ENCODE measurements at places on chromosomes 11 and 22.

- DNase-seq = no peak
These were observed 6.4 kb upstream of the CCDC88B start for GRCh38 chr11:64333556-64333955.

DNA sequence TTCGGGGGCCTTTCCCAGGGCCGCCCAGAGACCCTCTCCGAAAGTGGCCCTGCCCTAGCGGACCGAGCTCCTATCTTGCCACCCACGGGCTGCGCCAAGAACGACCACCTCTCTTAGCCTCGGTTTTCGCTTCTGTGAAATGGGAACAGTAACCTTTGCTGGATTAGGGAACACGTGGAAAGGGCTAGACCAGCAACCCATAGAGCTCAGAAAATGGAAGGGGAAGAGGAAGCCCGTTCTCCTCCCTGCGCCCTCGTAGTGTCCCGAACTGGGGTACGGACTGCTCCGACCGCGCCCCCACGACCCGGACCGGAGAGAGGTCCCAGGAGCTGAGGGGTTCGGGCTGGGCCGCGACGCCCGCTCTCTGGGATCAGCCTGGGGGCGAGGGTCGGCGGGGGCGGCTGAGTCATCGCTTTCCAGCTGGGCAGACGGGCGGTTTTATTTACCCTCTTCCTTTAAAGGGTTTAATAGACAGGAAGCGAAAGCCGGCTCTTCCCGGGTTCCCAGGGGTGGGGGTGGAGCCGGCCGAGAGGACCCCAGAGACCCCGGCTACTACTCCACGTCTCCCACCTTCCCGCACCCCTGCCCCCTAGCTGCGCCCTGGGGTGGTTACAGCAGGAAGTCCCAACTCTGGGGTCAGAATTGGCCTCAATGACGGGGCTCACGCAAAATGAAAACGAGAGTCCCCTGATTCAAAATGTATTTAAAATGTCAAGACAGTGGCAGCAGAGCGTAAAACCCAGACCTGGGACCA lies 907 bp upstream of the PHLDA2 start:
- no peak for DNase-seq

DNA sequence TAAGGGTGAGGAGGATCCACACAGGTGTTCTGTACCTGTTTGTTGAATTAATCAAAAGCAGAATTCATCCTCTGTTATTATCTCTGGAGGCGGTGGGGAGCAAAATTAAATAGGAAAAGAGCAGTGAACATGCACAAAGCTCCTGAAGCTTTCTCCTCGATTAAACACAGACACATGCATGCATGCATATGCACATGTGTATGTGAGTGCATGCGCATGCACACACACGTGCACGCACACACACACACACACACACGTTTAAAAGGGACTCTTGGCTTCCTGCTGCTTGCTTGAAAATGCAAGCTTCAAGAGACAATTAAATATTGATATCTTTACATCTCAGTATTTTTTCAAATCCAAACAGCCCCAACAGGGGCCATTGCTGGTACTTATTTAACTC lies 462.1 kb downstream of the BUD13 start:
- no peak for DNase-seq

- DNase-seq = peak; percentile 92
These were observed 5.0 kb downstream of the THY1 start for GRCh38 chr11:119417726-119418540.

GRCh38 chr11:134514354-134514951 lies 102.4 kb upstream of the B3GAT1 start:
- no peak for DNase-seq

DNA sequence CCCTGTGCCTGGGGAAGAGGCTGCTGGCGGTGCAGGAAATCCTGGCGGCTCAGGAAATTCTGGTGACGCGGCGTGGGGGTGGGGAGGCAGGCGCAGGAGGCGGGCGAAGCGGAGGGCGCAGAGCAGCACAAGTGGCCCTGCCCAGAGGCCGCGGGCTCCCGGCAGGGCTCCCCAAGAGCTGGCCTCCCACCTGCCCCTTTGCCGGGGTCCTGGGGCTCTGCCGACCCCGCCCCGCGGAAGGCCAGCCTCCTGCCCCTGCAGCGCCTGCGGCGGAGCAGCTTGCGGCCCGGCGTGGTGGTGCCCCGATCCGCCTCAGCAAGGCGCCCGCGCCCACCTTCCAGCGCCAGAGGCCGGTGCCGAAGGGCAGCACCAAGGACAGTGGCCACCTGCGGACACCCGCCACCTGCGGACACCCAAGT lies 100.2 kb upstream of the OR4C13 start:
- DNase-seq = no peak

GRCh38 chr11:104619751-104620150 lies 278.5 kb downstream of the CASP12 start:
- DNase-seq = no peak

DNA sequence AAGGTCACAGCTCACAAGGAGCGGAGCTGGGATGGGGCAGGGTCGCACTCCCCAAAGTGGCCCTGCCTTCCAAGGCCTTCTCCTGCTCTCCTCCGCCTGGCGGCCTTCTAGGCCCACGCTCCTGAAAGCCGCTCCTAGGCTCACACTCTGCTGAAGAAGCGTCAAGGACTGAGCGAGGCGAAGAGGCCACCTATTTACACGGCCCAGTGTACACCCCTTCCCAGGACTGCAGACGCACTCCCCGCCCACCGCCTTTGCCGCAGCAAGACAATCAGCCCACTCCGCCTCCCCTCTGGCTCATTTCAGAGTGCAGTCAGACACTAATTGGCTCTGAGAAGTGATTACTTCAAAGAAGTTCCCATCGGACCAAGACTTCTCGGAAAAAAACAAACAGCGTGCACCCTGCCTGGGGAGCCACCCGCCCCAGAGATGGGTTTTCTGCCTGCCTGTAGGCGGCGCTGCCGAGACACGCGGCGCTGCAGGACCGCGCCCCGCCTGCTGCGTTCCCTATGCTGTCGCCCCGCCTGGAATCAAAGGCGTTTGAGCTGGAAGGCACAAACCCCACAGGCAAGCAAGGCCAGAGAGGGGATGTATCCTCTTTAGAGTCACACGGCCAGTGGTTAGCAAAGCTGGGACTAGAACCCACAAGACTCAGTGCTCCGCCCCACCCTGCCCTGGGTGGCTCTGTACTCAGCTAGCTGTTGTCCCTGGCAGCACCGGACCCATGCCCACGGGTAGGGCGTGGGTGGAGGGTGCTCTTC lies 414.8 kb downstream of the BUD13 start:
- no peak for DNase-seq

- no peak for DNase-seq
These were observed 32.7 kb downstream of the GAB4 start for GRCh38 chr22:16975155-16975885.

DNA sequence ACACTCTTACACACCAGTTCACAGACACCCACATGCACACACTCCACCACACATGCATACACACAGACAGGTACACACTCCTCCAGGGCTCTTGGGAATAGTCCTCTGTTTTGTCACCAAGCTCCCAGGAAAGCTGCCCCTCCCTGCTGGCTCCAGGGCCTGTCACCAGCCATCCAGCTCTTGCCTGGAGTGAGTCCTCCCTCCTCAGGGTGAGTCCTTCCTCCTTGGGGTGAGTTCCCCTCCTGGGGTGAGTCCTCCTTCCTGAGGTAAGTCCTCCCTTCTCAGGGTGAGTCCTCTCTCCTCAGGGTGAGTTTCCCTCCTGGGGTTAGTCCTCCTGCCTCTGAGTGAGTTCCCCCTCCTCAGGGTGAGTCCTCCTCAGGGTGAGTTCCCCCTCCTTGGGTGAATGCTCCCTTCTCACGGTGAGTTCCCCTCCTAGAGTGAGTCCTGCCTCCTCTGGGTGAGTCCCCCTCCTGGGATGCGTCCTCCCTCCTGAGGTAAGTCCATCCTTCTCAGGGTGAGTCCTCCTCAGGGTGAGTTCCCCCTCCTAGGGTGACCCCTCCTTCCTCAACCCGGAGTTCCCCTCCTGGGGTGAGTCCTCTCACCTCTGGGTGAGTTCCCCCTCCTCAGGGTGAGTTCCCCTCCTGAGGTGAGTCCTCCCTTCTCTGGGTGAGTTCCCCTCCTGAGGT lies 100.6 kb upstream of the FGF3 start:
- DNase-seq = no peak

DNA sequence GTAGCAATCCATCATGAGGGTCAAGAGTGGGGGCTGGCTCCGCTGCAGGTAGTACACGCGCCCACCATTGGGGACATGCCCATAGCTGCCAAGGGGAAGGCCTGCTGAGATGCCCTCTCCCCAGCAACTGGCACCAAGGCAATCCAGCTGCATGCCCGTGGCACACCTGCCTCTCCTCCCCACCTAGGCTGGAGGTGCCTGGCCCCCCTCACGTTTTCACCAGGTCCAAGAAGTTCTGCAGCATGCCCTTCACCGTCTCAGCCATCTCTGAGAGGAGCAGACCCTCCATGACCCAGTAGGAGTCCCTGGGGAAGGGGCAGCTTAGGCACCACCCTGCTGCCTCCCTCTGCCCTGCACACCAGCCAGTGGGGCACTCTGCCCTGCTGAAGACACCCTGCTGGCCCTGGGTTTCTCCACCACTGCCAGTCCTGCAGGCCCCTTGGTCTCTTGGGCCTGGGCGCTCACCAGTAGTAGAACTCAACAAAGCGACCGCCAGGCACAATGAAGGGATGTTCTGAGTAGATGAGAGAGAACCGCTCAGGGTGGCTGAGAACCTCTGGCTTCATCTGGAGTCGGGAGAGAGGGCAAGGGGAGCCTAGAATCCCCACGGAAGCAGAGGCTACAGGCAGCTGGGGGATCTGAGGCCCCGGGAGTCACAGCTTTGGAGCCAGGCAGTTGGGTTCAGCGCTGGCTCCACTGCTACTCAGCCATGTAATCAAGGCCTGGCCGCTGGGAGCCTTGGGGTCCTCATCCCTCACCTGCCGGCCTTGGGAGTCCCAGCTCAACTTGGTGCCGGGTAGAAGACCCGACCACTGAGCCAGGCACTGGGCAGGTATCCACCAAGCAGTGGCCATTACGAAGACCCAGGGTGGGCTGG lies 17.8 kb downstream of the TREH start:
- no peak for DNase-seq

DNA sequence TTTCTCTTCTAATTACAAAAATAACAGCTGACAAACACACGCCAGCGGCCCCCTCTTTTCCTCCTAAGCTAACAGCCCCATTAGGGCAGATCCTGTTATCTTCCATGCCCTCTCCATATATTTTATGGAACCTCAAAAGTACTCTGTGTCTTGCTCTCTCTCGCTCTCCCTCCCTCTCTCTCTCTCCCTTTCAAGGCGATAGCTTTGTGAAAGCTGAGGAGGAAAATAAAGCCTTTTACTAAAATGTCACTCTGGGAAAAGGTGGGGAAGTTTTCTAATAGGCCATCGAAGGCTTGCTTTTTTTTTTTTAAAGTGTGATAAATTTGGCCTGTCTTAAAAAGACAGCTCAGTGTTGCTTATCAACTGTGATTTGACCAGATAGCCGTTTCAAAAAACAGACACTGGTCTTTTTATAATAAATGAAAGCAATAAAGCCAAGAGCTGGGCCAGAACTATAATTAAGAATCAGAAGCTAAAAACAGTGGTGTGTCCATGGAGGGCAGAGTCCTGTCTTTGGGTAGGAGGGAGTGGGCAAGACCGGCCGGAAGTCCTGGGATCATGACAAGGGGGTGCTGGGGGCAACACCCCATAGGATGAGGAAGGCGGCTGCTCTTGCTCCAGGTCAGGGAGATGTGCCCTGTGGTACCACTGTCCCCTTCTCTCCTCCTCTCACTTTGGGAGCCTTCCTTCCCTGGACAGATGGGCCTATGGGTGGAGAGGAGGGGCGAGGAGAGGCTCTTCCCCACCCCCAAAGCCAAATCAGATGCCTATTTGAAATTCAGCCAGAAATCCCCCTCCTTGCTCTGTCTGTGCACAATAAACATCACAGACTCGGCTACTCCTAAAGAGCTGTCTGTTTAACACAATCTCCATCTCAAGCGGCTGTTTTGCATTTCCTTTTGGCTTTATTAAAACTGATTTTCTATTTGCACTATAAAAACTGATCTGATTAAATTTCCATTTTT lies 267.2 kb downstream of the BUD13 start:
- no peak for DNase-seq

DNA sequence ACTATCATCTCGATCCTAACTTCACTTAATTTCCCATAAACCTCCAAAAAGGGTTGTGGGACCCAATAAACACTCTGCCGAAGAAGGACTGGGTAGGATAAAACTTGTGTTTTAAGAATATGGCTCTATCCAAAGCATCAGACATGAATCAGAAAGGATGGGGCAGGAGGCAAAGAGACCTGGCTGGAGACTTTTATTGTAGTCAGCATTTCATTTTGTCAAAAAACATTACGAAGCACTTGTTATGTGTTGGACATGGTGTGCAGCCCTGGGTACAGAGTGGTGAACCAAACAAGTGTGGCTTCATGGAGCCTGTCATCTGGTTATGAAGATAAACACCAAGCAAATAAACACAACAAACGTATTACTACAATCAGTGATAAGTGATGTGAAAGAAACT lies 17.3 kb downstream of the IL10RA start:
- no peak for DNase-seq

Data from fibroblast of gingiva (primary cell).